ENCODE measurements at places on chromosomes 4 and X.
A peak's percentile ranks its signal among the peaks of the same experiment; 100 is the strongest.

- no peak for DNase-seq
These were observed 305.4 kb downstream of the ARAP2 start for GRCh38 chr4:35938936-35939335.

- DNase-seq, result no peak
These were observed 1906.2 kb downstream of the C4orf33 start for GRCh38 chr4:131002132-131002531.

- peak; percentile 37 for DNase-seq
These were observed 264.6 kb downstream of the SPRY1 start for GRCh38 chr4:123661080-123661737.

DNA sequence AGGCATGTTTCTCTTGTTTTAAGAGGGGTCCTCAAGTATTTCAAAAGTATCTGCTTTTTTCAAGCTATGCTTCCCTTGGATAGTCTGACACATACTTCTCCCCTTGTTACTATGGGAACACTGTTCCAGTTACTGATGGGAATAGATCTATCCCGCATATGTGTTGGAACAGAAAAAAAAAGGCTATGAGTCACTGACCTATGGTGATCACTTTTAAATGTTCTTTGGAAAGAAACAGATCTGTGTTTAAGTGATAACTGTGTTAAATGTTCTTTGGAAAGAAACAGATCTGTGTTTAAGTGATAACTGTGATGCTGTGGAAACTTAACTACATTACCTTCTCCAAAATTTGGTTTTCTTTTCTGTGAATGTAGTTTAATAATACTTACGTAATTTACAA, 303.2 kb downstream of the TEX13C start:
- DNase-seq, result no peak

GRCh38 chr4:44256414-44256813, 192.2 kb downstream of the KCTD8 start:
- DNase-seq, result no peak

DNA sequence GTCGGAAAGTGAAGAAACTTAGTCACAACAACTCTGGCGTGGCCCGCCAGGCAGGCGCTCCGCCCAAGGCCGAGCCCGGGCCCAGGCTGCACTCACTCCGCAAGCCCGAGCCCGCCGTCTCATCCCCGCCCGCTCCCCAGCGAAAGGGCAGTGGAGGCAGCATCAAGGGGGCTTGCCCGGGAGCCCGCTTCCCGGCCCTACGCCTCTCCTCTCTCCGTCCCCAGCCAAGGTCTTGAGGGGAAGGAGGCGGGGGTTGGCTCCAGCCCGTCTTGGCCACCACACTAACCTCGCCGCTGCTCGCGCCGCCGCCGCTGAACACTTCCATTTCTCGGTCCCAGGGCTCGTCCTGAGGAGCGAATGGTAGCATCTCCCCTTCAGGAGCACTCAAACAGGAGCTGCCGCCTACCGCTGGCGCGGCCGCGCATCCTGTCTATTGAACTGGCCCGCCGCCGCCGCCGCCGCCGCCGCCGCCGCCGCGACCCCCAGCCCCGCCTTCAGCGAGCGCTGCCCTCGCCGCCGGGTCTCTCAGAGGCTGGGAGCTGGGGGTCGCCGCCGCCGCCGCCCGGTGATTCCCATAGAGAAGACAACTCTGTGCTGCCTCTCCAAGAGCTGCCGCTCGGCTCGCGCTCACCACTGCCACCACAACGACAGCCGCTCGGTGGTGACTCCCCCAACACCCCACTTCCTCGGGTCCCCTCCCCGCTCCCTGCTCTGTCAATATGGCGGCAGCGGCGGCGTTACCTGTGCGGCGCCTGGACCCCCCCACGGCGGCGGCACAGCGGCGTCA, at the start of gene RPS6KA6:
RPS6KA6 (minus strand) TSS at position 667 of the 787 bp plus-strand sequence; CDS start at position 367, 300 bp downstream.
- DNase-seq, result peak; percentile 38

- no peak for DNase-seq
These were observed 661.2 kb downstream of the FAT4 start for GRCh38 chr4:125975861-125976397.

DNA sequence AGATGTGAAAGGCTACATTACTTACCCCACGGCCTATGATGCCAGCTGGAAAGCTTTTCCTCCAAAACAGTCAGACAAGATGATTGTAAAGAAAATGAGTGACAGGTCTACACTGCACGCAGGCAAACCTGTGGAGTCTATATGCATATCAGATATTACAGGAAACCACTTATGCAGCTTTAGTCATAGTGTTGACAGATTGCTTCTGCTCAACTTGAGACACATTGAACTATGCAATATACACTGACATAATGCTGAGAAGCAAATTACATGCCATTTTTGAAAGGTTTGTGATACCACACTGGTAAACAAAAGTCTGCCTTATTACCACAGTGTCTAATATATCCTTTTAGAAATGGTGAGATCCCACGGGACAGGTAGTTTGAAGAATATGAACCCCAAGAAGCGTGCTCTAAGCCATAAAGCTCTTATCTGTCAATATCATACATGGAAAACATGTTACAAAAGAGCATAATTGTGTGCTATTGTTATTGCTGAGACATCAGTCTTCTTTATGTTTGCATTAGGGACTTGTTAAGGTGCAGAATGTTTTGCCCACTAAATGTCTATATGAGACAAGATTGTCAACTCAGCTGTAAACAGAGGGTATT, 1835.8 kb upstream of the TENM3 start:
- no peak for DNase-seq

GRCh38 chrX:140526171-140526570, 21.3 kb upstream of the SOX3 start:
- DNase-seq, result peak; percentile 39

GRCh38 chr4:86098691-86099090, 261.2 kb downstream of the MAPK10 start:
- no peak for DNase-seq

GRCh38 chrX:147679356-147680005, 232.2 kb upstream of the FMR1 start:
- no peak for DNase-seq

DNA sequence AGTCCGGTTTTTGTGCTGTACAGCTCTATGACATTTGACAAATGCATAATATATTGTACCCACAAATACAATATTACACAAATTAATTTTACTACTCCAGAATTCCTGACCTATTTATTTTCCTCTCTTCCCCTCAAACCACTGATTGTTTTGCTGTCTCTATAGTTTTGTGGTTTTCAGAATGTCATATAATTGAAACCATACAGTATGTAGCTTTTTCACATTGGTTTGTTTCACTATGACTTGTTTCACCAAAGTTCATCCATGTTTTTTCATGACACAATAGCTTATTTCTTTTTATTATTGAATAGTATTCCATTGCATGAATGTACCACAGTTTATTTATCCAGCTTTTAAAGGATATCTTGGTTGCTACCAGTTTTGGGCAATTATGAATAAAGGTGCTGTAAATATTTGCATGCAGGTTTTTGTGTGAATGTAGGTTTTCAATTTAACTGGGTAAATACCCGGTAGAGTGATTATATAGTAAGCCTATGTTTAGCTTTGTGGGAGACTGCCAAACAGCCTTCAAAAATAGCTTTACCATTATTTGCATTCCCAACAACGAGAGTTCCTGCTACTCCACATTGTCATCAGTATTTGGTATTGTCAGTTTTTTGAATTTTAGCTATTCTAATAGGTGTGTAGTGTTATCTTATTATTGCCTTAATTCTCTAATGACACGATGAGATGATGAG, 25.9 kb downstream of the RNF175 start:
- DNase-seq, result no peak

GRCh38 chr4:56733352-56733751, 52.3 kb upstream of the HOPX start:
- DNase-seq, result no peak
